Activated CD4-positive, alpha-beta T cell treated with anti-CD3 and anti-CD28 coated beads, Interleukin-2, Interleukin-6, amounts not matched to agents 100 ng/mL and 50 ng/mL, durations not matched to agents 16 hours and 8 hours (primary cell): ENCODE measurements at places on chromosomes 3 and 15.
A peak's percentile ranks its signal among the peaks of the same experiment; 100 is the strongest.

DNA sequence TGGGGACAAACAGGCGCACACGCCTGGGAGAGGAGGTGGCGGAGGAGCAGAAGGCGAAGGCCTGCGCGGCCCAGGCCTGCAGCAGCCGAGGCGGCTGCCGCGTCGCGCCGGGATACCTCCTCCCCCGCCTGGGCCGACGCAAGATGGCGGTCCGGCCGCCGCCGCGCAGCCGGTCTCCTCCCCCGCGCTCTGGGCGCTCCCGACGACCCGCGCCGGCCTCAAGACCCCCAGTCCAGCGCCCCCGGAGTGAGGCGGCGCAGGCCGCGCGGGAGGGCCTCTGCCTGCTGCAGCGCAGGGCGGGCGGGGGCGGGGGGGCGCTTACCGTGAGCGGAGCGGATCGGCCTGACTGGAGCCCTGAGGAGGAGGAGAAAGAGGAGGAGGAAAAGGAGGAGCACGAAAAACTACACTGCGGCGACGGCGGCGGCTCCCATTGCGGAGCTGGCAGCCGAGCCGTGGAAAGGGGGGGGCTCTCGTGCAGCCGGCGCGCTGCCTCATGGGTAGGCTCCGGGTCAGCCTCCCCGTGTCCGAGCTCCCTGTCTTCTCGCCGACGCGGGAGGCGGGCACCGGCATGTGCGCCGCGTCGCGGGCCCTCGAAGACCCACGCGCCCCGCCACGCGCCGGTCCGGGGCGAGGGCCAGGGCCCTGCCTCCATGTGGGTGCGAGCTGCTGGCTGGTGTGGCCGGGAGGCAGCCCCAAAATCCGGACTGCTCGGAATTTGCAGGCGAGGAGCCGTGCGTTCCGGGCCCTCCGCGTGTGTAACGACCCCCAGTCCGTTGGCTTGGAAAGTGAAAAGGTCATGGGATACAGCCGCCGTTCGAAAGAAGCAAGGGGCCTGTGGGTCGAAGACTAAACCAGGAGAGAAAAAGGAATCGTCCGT lies at the start of gene ZNF280D:
Gene ZNF280D, minus strand, starts transcription at position 374 of the 877 bp plus-strand sequence. CDS start 26,400 bp downstream, outside the sequence.
- DNase-seq: peak; percentile 85

DNA sequence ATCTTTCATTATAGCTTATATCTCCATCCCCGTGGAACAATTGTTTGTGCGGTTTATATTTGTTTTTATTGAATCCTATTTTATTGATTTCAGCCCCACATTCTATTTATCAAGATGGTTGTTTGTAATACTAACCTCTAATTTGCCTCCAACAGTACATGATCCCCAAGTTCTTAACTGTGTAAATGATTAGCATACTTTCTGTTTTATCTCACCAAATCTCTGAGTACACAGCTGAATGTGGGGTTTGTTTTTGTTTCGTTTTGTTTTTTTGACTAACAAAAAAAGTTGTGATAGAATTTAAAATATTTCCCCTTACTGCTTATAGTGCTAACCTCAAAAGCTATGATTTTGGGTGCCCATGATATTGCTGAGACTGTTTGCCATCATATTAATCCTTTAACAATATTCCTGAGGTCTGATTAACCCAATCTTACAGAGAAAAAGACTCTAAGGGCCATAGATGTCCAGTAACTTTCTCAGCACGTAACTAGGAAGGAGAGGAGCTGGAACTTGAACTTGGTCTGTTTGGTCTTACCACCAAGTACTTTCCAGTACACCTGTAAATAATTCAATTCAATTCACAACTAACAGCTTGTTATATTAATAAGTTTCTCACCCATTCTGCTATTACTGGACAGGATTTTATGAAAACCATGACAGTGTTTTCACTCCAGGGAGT lies 789.8 kb downstream of the TUSC7 start:
- no peak for DNase-seq

- DNase-seq: no peak
Observed at GRCh38 chr3:107817076-107817475, 273.8 kb downstream of the CD47 start.

DNA sequence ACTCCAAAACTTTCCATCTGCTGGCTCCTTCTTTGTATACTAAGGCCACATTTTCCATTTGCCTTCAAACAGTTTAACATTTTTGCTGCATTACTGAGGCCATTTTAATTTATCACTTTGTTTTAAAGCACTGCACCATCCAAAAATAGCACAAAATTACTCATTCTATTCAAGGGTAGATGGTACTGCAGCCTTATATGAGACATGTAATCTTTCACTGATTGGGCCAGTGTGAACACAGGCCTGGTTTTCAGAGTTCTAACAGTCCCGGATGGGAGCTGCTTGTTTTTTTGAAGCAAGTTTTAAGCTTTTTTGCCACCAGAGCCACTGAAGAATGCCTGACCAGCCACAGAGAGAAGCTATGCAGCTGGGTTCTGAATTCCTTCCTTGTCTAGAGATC lies 172.3 kb upstream of the TSC22D2 start:
- DNase-seq: no peak

- no peak for DNase-seq
Observed at GRCh38 chr3:99570061-99570460, 68.3 kb upstream of the COL8A1 start.

- DNase-seq: no peak
Observed at GRCh38 chr15:69377216-69377970, 36.8 kb upstream of the KIF23 start.

- no peak for DNase-seq
Observed at GRCh38 chr15:27570746-27571145, 528.4 kb downstream of the OCA2 start.

- no peak for DNase-seq
Observed at GRCh38 chr3:44427683-44428082, 49.8 kb downstream of the ZNF445 start.

DNA sequence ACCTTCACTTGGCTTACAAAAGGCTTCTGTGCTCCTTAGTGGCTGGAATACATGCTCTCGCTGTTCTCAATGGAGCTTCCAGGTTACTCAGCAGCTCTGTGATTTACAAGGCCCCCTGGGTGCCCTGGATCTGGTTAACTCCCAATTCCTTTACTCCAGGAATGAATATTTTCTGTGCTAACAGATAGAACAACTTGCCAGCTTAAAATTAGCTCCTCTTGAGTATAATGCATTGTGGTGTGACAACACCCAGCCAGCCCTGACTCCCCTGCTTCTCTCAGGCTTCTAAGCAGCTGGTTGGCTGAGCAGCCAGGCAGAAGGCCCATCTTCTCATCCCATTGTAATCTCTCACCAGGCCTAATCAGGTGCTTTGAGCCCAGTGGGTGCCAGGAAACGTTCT lies 246.4 kb downstream of the ALCAM start:
- no peak for DNase-seq

GRCh38 chr15:65829130-65829764 lies 37.2 kb upstream of the DENND4A start:
- peak; percentile 61 for DNase-seq

DNA sequence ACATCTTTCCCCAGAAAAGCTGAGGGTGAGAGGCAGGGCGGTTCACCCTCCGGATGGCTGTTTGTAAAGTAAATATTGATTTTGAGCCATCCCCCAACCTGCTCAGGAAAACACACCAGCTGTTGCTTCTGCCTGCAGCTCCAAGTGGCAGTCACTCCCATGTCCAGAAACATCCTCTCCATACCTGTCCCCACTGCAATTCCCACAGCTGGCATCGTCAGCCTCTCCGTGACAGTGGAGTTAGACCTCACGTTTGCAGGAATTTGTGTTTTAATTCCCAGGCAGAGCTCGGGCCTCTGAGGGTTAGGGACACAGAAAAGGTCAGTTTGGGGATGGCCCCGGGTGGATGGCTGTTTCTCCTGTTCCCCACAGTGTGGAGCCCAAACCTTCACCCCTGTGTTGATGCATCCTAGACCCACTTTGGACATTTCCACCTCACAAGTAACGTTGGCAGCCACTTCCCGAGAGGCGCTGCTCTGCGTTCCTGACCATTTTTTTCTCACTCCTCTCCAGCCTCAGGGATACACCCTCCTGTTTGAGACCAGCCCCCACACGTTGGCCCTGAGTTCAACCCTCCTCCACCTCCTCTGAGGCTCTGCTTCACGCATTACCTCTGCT lies 11.8 kb upstream of the FAM174B start:
- no peak for DNase-seq

- DNase-seq: no peak
Observed at GRCh38 chr3:113628316-113628715, 68.1 kb downstream of the USF3 start.

DNA sequence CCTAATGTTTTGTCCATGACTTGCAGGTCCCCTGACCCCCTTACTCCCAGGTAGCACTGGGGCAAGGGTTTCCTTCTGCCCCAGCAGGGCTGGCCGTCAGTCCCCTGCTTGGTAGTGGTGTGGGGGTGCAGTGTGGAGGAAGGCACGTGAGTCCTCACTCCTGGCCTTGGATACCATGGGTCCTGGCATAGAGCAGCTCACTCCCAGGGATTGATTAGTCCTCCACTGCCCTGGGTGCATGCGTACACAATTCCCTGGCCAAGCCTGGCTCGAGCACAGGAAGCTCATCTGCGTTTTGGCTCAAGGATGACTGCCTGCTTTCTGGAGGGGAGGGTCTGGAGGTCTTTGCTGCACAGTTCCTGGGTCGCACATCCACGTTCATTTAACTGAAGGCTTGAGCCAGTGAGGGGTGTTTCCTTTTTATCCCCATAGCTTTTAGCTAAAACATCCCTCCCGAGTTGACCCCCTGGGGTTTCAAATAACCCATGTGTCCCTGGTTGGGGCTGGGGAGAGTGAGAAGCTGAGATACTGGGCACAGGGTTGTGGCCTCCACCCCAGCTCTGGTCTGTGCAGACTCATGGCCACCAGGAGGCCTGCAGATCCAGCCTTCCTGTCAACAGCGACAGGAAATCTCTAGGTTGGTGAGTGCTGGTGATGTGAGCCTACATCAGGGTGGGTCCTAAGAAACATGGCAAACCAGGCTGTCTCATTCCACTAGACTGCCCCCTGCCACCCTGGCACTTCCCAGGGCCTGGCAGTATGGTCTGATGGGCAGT lies 11.5 kb downstream of the HEMK1 start:
- DNase-seq: no peak

DNA sequence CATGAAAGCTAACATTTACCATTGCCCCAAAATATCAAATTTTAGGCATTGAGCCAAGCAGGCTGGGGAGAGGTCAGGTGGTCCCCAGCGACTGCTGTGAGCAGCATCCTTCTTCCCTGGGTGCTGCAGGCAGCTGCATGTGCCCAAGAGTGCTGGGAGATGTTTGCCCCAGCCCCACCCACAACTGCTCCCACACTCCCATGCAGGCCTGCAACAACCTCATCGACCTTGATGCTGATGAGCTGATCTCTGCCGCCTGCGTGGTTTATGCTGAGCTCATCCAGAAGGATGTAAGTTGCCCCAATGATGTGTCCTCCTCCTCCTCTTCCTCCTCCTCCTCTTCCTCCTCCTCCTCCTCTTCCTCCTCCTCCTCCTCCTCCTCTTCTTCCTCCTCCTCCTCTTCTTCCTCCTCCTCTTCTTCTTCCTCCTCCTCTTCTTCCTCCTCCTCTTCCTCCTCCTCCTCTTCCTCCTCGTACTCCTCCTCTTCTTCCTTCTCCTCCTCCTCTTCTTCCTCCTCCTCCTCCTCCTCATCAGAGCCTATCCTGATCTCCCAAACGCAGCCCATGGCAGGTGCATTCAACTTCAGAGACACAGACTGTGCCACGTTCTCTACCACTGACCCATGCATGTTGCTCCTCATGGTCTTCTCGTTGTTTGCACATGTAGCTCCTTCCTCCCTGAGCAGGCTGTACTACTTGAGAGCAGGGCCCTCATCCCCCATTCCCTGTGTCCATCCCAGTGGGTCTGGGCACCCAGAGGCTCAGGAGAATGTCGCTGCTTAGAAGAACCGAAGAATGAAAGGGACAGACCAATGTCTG lies 15.1 kb downstream of the TBC1D21 start:
- no peak for DNase-seq

DNA sequence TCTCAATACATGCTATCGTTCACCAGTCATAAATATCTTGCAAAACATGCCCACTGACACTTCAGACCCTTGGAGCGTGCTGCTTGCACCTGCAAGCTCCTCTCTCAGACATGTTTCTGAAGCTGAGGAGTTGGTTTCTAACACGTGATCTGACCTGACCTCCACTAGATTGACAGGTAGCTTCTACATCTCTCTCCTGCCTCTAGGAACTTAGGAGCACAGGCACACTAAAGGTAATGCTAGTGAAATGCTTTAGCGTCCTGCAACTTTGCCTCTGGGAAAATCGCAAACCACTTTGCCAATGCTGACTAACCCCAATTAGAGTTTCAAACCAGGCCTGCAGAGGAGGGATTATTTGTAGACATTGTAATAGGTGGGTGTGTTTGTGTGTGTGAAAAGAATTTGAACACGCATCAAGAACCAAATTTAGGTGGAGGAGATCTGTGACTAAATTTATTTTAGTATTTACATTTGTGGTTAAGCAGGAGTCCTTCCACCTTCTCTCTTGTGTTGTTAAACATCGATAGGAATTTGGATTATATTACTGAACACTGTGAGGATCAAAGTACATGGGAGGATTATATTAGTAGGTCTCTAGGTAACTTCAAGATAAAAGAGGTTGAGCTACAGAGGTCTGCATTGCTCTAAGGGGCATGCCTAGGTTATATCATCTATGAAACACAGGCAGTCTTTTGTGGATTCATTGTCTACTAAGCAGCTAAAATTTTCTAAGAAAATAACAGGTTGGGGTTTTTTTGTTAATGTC lies 86.7 kb upstream of the ZBED2 start:
- DNase-seq: no peak

DNA sequence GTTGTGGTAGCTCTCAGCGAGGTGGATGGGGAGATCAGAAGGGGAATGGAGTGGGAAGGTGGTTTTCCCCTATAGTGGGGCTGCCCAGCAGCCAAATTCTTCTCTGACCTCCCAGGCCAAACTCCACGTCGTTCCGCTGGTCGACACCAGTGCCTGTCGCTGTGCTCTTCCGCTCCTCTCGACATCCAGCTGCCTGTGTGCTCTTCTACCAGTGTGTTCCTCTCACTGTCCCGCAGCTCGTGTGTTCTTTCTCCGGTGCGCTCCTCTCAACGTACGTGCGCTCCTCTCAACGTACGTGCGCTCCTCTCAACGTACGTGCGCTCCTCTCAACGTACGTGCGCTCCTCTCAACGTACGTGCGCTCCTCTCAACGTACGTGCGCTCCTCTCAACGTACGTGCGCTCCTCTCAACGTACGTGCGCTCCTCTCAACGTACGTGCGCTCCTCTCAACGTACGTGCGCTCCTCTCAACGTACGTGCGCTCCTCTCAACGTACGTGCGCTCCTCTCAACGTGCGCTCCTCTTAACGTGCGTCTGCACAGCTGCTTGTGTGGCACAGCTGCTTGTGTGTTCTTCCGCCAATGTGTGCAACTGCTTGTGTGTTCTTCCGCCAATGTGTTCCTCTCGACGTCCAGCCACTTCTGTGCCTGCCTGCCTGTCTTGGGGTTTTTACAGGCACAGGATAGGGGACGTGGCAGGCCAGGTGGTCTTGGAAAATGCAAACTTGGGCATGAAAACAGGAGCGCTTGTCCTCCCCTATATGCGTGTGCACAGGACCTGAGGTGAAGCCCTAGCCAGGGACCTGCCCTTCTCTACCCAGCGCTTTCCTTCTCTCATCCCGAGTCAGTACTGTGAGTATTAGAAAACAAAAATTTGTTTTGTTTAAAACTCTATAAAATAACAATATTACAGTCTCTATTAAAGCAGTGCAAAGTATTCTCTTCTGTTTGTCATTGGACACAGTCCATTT lies 991.1 kb downstream of the GBE1 start:
- DNase-seq: no peak

- DNase-seq: no peak
Observed at GRCh38 chr3:22951910-22952309, 251.2 kb upstream of the UBE2E2 start.

- DNase-seq: no peak
Observed at GRCh38 chr3:148280623-148281242, 417.0 kb upstream of the AGTR1 start.
